Effector memory CD8-positive, alpha-beta T cell (primary cell): ENCODE measurements at places on chromosomes 1 and 21.

DNA sequence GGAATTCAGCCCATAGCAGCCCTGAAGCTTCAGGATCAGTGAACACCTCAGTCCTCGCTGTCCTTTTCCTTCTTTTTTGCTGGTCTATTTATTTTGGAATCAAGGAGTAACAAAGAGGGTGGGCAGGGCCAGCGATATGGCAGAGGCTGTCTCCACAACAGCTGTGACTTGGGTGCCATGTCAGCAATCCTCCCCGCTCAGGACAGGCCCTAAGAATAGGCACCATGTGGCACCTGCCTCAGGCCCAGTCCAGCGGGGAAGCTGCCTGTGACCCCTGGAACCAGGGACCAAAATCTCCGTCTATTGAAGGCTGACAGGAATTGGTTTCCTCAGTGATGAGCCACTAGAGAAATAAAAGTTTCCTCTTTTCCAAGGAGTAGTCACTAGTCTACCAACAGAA, 58.6 kb upstream of the TNR start:
- DNase-seq = no peak

DNA sequence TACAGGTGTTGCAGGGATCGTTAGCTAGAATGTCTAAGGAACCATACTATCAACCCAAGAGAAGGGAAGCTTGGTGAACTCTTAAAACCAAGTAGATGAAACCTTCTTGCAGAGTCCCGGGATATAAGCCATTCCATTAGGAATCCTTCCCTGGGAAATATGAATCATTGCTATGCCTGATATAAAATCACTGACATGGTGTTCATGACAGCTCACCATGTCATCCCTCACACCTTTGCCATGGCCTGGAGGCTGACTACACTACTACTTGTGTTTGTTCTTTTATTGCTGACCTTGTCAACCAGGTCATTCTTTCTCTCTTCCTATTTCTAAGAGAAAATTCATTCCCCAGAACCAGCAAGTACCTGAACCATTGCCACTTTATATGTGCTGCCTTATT, 12.1 kb downstream of the ST6GALNAC3 start:
- DNase-seq = no peak

DNA sequence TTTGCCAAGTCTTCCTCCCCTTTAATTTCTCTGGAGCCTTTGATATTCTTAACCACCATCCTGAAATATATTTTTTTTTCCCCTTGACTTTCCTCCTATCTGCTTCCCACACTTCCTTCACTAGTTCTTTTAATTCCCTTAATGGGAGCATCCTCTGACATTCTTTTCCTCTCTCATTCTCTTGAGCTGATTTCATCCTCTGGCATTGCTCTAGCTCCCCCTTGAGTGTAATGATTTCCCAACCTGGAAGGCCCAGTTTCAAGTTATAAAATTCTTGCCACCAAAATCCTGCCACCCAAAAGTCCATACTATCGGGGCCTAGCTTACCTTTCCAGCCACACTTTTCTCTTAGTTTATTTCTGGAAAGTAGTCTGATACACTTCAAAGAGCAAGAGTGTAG, 39.5 kb upstream of the UBE2U start:
- no peak for DNase-seq

- DNase-seq = no peak
These were observed 9.7 kb downstream of the SYF2 start for GRCh38 chr1:25222606-25223005.

DNA sequence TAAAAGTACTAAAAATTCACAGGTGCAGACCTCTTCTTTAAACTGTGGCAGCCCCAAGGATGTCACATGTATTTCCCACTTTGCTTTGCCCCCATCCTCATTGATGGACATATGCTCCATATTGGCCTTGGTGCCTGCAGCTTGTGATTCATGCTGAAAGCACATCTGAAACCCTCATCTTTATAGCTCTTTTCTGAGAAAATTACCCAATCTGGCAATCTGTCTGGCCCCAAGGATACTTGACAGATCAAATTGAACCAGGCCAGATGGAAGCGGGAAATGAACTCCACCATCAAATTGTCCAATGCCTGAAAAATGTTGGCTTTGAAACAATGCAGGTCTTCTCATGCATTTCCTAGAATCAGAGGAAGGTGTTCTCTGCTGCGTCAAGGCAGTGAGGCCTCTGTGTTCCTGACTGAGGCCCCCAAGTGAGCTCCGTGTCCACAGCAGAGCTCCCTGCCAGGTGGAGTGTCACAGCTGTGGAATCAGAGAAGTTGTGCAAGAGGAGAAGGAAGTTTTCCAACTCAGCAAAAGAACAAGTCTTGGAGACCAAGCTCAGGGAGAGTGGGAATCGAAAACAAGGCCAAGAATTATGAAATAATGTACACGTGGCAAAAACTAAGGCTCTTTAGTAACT, 323.7 kb downstream of the PLPP3 start:
- DNase-seq = no peak

DNA sequence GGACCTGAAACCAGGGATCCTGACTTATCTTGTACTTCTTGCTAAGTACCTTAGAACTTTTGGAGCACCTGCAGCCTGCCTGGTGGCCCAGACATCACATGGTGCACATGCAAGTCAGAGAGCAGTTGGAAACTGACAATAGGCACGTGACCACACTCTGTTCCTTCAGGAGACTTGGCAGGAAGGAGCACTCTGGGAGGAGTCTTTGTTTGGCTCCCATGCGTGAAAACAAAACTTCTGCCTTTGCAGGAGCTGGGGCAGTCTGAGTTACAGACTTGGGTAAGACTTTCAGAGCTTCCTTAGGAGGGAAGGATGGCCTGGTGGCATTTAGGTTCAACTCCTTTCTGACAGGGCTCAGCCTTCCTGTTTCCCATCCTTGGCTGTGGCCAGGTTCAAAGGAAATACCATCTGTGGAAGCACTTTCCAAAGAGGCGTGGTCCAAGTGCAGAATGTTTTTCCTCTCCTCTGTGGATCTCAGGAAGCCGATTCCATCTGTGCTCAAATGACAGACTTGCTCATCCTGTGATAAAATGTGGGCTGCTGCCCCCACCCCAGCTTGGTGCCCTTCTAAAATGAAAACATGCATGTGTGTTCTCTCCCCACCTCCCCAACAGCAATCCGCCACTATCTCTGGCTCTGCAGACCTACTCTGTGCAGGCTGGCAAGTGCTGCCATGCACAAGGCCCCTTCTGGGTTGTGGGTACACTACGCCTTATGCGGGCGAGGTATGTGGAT, 14.1 kb upstream of the ZNF436 start:
- DNase-seq = no peak

- DNase-seq = no peak
These were observed 58.8 kb downstream of the CAPZB start for GRCh38 chr1:19426294-19427086.

DNA sequence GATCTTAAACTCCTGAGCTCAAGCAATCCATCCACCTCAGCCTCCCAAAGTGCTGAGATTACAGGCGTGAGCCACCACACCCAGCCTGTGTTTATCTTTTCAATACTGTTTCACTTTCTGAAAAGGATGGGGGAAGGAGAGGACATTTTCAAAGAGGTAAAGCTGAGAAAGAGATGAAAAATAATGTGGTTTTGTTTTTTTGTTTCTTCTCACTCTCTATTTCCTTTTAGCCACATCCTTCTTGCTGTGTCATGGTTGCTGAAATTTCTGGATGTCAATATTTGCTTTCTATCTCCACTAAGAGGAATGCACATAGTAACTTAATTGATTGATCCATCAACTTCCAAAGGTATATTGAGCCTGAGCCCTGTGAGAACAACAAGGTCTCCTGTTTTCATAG, 6.4 kb upstream of the C1orf21 start:
- DNase-seq = no peak

GRCh38 chr1:107609808-107610207, 355.2 kb downstream of the VAV3 start:
- DNase-seq = no peak

- DNase-seq = no peak
These were observed 2.7 kb downstream of the COL8A2 start for GRCh38 chr1:36122062-36123030.

DNA sequence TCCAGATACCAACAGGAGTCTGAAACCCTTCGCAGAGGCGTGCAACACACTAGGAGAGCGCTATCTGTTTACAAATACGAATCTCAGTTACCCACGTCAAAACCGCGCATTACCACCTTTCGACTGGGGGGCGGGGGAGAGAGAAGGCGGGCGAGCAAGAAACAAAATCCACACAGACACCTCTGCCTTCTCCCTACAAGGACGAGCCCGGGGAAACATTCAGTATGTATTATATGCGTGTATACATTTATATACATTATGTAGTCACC, 722 bp downstream of the TUT4 start:
- DNase-seq = peak; percentile 74

- DNase-seq = no peak
These were observed 12.3 kb upstream of the OTUD3 start for GRCh38 chr1:19869929-19870328.

- no peak for DNase-seq
These were observed 664.4 kb downstream of the MATN1 start for GRCh38 chr1:30058970-30059369.

DNA sequence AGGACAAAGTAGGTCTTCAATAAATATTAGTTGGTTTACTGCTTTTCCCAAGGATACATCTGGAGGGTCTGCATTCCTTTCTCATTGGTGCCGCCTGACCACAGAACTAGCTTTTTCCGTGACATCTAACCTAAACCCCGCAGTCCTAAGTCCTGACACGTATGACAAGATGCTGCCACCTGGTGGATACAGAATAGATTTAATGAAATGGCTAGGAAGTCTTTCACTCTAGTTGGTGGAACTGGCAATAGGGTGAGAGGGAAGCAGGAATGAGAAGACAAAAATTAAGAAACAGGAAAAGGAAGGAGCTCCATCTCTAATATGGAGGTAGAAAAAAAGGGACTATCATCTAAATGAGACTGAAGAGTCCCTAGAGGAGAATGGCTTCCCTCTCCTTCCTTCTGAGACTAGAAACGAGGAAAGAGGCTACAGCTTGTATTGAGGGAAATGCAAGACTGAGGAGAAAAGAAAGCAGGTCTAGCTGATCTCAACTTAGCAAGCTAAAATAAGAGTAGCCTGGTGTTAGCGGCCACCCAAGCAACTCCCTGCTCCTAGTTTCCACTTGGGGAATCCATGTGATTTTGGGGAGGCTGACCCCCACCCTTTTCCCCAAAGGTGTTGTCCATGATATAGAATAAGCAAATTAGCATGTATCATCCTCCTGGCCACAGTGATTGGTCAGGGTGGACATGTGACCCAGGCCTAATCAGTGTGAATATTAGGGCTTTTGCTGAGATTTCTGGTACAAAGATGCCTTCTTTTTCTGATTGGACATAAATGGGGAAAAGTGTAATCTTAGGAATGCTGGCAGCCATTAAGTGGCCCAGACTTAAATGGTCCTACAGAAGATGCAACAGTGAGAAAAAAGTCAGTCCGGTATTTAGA, 5.9 kb downstream of the RFX5 start:
- DNase-seq = peak; percentile 59

DNA sequence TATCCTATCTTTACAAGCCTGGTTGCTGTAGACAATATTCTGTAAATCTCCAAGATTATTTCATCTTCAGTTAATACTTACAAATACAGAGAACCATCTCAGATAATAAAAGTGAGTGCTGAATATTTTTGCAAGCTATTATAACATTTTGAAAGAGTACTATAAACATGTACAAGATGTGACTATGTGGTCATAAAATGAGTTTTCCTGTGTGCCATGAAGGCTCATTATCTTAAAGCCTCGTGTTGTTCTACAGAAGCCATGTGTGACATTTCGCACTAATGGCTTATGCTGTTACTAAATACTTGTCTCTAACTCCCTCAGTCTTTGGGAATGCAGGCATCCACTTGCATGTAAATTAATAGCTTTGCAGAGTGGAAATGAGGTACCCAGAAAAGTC, 48.3 kb downstream of the SAMSN1 start:
- DNase-seq = no peak

- DNase-seq = no peak
These were observed 67.2 kb downstream of the SLC35A3 start for GRCh38 chr1:100036718-100037655.

GRCh38 chr1:203544978-203545816, 51.2 kb downstream of the OPTC start:
- DNase-seq = no peak

DNA sequence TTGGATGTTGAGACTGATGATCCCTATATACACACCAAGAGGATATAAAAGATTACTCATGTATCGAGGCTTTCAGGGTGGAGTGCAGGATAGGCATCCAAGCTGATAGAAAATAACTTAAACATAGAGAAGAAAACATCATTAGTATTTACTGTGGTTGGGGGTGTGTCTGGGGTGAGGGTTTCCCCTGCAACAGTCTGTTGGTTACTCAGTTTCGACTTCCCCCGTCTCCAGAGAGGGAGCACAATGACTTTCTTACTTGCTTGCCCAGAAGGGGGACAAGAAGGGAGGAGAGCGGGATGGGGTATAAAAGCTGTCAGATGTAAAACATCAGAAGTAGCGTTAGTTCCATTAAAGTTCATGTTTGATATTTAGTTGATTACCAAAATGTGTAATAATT, 717.4 kb upstream of the ZP4 start:
- DNase-seq = no peak

- DNase-seq = no peak
These were observed 15.6 kb upstream of the CA6 start for GRCh38 chr1:8930116-8930515.

- DNase-seq = no peak
These were observed at the start of gene S100A16 for GRCh38 chr1:153612755-153613331. TSS of gene S100A16 (minus strand) at chr1:153613137. CDS start at chr1:153608151, 4,986 bp downstream.

- DNase-seq = no peak
These were observed 144.8 kb downstream of the ST6GALNAC3 start for GRCh38 chr1:76219366-76219818.

DNA sequence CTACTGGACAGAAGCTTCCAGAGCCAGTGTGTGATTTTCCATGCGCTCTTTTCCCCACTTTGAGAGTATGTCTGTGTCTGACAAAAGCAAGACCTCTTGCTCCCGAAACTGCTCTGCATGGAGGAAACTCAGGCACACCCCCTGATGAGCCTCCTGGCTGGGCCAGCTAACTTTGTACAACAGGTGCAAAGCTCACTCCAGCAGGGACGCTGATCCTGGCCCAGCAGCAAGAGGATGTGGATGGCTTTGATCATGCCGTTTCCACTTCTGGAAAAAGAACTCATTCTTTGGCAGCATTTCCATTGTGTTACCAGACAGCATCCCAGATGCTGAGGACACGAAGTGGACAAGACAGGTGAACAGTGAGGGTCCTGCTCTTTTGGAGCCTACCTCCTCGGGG, 103.1 kb downstream of the TLR5 start:
- DNase-seq = no peak

DNA sequence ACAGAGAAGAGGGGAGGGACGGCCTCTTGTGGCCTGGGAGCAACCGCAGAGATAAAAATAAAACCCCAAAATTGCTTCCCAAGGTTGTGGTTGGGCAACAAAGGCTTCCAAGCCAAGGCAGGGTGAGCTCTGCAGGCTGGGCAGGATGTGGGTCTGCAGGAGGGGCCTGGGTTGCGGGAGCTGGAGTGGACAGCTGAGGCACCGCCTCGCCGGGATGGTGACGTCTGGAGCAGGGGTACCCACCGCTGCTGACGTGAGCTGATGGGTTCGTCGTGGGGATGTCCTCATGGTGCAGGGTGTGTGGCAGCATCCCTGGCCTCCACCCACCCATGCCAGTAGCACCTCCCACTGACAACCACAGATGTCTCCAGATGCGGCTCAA, 3.7 kb downstream of the AURKAIP1 start:
- peak; percentile 81 for DNase-seq

GRCh38 chr1:24323281-24323680, 4.1 kb downstream of the GRHL3 start:
- no peak for DNase-seq
